ENCODE measurements at places on chromosomes 3 and 15. TPM values are rescaled to one million over a fixed set of nuclear protein-coding genes. Genes with fewer than 3 reads are reported as not detected.

Gene SMCO1
- total RNA-seq, result not detected

Gene GANC
- total RNA-seq, result 15.0 TPM

Gene CHD2
- total RNA-seq, result 105 TPM

- DNase-seq, result peak; percentile 93
- H3K36me3 ChIP-seq, result no peaks in the 10 kb centered on the region
- peak overlapping the region; percentile 68 for H3K27ac ChIP-seq
- H3K4me1 ChIP-seq, result peaks cover 51% of the 10 kb centered on the region
- peak overlapping the region; percentile 39 for H3K4me3 ChIP-seq
Observed at GRCh38 chr3:46065294-46065705, 38.0 kb upstream of the XCR1 start.

GRCh38 chr3:46477145-46477544 is 12.4 kb upstream of the LTF start:
- DNase-seq, result no peak
- no peak overlapping the region for H3K4me3 ChIP-seq
- H3K36me3 ChIP-seq, result peaks cover 2% of the 10 kb centered on the region
- peaks cover 54% of the 10 kb centered on the region for H3K27me3 ChIP-seq
- H3K4me1 ChIP-seq, result no peaks in the 10 kb centered on the region

- peaks cover 10% of the 10 kb centered on the region for H3K27me3 ChIP-seq
- H3K36me3 ChIP-seq, result no peaks in the 10 kb centered on the region
- H3K27ac ChIP-seq, result no peak overlapping the region
Observed at GRCh38 chr3:36729204-36730056, 34.9 kb downstream of the DCLK3 start.

GRCh38 chr3:172131746-172132145 is 92.4 kb downstream of the FNDC3B start:
- H3K4me1 ChIP-seq, result peaks cover 61% of the 10 kb centered on the region
- peaks cover 25% of the 10 kb centered on the region for H3K36me3 ChIP-seq
- DNase-seq, result no peak
- H3K4me3 ChIP-seq, result peak overlapping the region; percentile 1

GRCh38 chr15:64739577-64740143 is 35.7 kb downstream of the RBPMS2 start:
- H3K27me3 ChIP-seq, result no peaks in the 10 kb centered on the region
- H3K36me3 ChIP-seq, result no peaks in the 10 kb centered on the region
- H3K4me3 ChIP-seq, result no peak overlapping the region
- DNase-seq, result no peak

GRCh38 chr3:130342821-130343661 is 2.4 kb upstream of the COL6A5 start:
- no peaks in the 10 kb centered on the region for H3K4me1 ChIP-seq
- H3K4me3 ChIP-seq, result no peak overlapping the region
- no peak for DNase-seq
- peaks cover 26% of the 10 kb centered on the region for H3K27me3 ChIP-seq

- no peaks in the 10 kb centered on the region for H3K36me3 ChIP-seq
- H3K4me1 ChIP-seq, result peaks cover 47% of the 10 kb centered on the region
- no peaks in the 10 kb centered on the region for H3K27me3 ChIP-seq
- DNase-seq, result no peak
Observed at GRCh38 chr3:31765871-31766270, 215.2 kb downstream of the OSBPL10 start.

DNA sequence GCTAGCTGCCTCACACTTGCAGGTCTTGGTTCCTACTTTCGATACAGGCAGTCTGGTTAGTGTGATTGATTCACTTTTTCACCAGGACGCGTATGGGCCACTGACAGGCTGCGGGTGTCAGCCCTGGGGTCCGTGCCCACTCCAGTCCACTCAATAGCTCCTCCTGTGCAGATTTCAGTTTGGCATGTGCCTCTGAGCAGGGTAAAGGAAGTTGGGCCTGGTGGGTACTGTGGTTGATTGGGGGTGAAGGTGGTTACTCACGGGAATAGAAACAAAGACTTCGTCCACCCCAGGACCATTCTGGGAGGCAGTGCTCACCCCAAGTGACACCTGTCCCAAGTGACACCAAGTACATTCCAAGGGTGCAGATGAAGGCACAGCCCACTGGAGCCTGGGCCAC is 62.3 kb downstream of the EPHB1 start:
- H3K4me1 ChIP-seq, result peaks cover 11% of the 10 kb centered on the region
- DNase-seq, result no peak
- H3K27ac ChIP-seq, result no peak overlapping the region
- peaks cover 6% of the 10 kb centered on the region for H3K27me3 ChIP-seq

DNA sequence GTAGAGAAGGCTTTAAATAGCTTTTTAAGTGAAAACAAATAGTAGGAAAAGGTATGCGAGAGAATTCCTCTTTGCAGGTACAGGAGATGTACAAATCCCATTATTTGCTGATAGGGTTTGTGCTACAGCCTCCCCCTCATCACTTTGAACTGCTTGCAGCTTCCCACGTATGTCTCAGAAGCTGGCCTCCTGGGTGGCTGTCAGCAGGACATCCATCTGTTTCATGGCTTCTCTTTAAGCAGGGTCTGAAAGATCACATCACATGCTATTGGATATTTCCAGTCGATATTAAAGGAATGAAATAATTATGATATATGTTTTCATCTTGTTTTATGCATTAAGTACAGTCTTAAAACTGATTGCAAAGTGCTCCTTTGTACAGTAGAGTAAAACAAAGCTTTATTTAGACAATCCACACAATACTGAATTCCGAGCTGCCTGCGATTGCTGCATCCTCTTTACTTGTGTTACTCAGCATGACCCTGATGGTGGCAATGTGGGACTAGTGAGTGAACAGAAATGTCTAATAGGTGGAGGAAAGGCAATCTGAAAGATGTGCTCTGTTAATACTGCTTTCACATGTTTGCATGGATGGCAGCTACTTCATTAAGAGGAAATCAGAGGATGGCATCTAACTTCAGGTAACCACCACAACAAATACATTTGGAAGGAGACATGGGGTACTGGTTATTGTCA is 930.6 kb upstream of the SEMA6D start:
- no peaks in the 10 kb centered on the region for H3K27me3 ChIP-seq
- no peak overlapping the region for H3K27ac ChIP-seq
- H3K4me3 ChIP-seq, result no peak overlapping the region
- H3K36me3 ChIP-seq, result no peaks in the 10 kb centered on the region
- H3K4me1 ChIP-seq, result no peaks in the 10 kb centered on the region

DNA sequence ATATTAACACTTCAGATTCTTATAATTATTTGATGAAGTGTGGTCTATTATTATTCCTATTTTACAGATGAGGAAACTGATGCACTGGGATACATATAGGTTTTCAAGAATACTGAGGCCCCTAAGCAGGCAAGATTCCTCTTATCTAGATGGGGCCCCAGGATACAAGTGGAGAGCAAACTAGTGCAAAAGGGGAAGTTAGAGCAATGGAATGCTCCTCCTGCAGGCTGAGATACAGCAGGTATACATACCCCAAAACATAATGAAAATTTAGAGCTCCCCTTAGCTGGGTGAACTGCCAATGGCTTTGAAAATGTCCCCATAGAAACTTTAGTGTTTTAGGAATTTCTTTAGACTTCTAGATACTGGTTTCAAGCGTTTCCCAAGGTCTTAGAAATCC is 247.1 kb downstream of the CHST2 start:
- DNase-seq, result no peak
- H3K27me3 ChIP-seq, result no peaks in the 10 kb centered on the region
- H3K27ac ChIP-seq, result no peak overlapping the region
- H3K36me3 ChIP-seq, result no peaks in the 10 kb centered on the region

GRCh38 chr15:90221246-90221900 is 12.4 kb downstream of the CIB1 start:
- no peaks in the 10 kb centered on the region for H3K27me3 ChIP-seq
- H3K4me1 ChIP-seq, result peaks cover 11% of the 10 kb centered on the region
- H3K36me3 ChIP-seq, result peaks cover 12% of the 10 kb centered on the region
- H3K27ac ChIP-seq, result no peak overlapping the region

DNA sequence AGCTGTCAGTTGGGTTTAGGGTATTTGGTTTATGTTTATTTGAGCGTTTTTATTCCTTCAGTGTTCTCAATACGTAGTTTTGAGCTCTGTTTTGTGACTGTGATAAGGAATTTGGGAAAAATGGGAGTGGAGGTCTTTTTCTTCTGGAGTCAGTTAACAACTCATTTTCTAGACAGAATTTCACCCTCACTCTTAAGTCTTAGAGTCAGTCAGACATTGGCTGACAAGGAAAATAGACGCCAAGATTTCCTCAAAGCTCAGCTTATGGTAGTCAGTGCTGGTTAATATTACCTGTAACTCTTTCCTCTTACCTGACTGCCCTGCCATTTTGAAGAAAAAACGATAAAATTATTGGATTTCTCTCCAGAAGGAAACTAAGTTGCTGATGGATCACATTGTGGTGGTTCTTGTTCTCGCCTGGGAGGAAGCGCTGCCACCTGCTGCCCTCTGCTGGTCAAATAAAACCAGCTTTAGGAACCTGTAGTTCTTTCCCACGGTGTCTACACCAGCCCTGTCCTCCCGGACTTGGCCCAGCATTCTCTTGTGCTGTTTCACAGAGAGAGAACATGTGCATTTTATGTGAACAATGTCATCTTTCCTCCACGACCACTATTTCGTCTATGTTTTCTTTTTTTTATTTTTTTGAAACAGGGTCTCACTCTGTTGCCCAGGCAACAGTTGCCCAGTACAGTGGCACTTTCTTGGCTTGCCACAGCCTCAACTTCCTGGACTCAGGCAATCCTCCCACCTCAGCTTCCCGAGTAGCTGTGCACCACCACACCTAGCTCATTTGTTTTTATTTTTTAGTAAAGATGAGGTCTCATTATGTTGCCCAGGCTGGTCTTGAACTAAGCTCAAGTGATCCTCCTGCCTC is 41.4 kb upstream of the UMPS start:
- H3K4me1 ChIP-seq, result peaks cover 10% of the 10 kb centered on the region
- no peak overlapping the region for H3K27ac ChIP-seq
- DNase-seq, result peak; percentile 92
- peaks cover 33% of the 10 kb centered on the region for H3K27me3 ChIP-seq
- no peaks in the 10 kb centered on the region for H3K36me3 ChIP-seq

- peaks cover 86% of the 10 kb centered on the region for H3K36me3 ChIP-seq
- peak overlapping the region; percentile 52 for H3K4me3 ChIP-seq
- H3K27me3 ChIP-seq, result no peaks in the 10 kb centered on the region
- H3K4me1 ChIP-seq, result peaks cover 68% of the 10 kb centered on the region
- DNase-seq, result no peak
Observed at GRCh38 chr3:16378415-16378814, 113.4 kb downstream of the OXNAD1 start.

DNA sequence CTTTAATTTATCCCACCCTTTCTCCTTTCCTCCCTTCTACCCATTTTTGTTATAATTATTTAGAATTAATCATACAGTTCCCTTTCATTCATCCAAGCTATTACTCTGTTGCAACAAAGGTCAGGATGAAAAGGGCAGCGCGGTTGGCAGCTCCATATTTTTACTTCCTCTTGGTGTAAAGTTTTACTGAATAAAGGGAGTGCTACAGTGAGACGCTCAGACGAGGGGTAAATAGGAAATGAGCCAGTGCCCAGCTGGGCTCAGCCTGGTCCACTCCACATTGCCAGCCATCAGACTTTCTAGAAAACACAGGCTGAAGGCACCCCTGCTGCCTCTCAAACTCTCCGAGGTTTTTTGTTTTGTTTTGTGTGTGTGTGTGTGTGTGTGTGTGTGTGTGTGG is 21.9 kb upstream of the ZBTB38 start:
- no peak overlapping the region for H3K4me3 ChIP-seq
- DNase-seq, result no peak
- no peak overlapping the region for H3K27ac ChIP-seq
- H3K36me3 ChIP-seq, result no peaks in the 10 kb centered on the region

GRCh38 chr3:106578911-106579310 is 710.1 kb upstream of the CBLB start:
- H3K4me3 ChIP-seq, result no peak overlapping the region
- no peak overlapping the region for H3K27ac ChIP-seq
- H3K36me3 ChIP-seq, result peaks cover 1% of the 10 kb centered on the region
- DNase-seq, result no peak
- H3K27me3 ChIP-seq, result no peaks in the 10 kb centered on the region
- H3K4me1 ChIP-seq, result peaks cover 2% of the 10 kb centered on the region

GRCh38 chr15:80712956-80713355 is 17.8 kb downstream of the ABHD17C start:
- H3K27ac ChIP-seq, result no peak overlapping the region
- H3K36me3 ChIP-seq, result no peaks in the 10 kb centered on the region
- H3K4me3 ChIP-seq, result no peak overlapping the region
- no peaks in the 10 kb centered on the region for H3K27me3 ChIP-seq
- H3K4me1 ChIP-seq, result peaks cover 24% of the 10 kb centered on the region
- DNase-seq, result no peak

DNA sequence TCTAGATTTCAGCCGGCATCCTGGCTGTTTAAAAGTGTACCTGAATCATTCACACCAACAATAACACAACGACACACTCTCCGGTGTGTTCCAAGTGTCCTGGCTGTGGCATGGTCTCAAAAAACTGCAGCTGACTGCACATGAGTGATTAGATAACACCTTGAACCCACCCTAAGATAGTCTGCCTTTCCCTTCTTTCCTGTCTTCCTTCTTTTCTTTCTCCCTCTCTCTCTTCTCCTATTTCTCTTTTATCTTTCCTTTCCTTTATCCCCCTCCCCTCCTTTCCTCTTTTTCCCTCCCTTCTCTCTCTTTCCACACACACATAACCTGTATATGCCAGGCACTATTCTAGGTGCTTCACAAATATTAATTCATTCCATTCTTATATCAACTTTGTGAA is 1.2 kb upstream of the FAH start:
- H3K4me1 ChIP-seq, result peaks cover 33% of the 10 kb centered on the region
- peak overlapping the region; percentile 85 for H3K4me3 ChIP-seq
- H3K36me3 ChIP-seq, result peaks cover 21% of the 10 kb centered on the region
- peaks cover 15% of the 10 kb centered on the region for H3K27me3 ChIP-seq
- no peak overlapping the region for H3K27ac ChIP-seq
- DNase-seq, result no peak

DNA sequence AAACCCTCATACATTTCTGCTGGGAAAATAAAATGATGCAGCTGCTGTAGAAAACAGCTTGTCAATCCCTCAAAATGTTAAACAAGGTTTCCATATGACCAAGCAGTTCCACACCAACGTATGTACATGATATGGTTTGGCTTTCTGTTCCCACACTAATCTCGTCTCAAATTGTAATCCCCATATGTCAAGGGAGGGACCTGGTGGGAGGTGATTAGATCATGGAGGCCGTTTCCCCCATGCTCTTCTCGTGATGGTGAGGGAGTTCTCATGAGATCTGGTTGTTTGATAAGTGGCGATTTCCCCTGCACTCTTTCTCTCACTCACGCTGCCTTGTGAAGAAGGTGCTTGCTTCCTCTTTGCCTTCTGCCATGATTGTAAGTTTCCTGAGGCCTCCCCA is 100.6 kb upstream of the SLC24A5 start:
- DNase-seq, result no peak
- no peaks in the 10 kb centered on the region for H3K27me3 ChIP-seq
- H3K36me3 ChIP-seq, result no peaks in the 10 kb centered on the region
- H3K4me1 ChIP-seq, result no peaks in the 10 kb centered on the region
- no peak overlapping the region for H3K27ac ChIP-seq
- no peak overlapping the region for H3K4me3 ChIP-seq
